Heart left ventricle (tissue), 16 donors: ENCODE measurements at places on chromosomes 13 and 19. TPM values are rescaled to one million over a fixed set of nuclear protein-coding genes. Genes with fewer than 3 reads are reported as not detected.
A peak's percentile ranks its signal among the peaks of the same experiment; 100 is the strongest.

Gene SWSAP1
- 1.7 TPM for total RNA-seq

Gene ANO8
- 8.3 TPM for total RNA-seq

Gene MTUS2
- total RNA-seq: 132 TPM

Gene RAB20
- 30.2 TPM for total RNA-seq

Gene PDE4C
- total RNA-seq: 1.2 TPM

Gene ARMC6
- 20.0 TPM for total RNA-seq

Gene TNNT1
- total RNA-seq: 36.0 TPM

Gene PALM
- total RNA-seq: 26.9 TPM

Gene PGLYRP2
- total RNA-seq: not detected

Gene STOML3
- total RNA-seq: not detected

Gene GZMM
- total RNA-seq: 0.40 TPM

Gene ZNF667
- total RNA-seq: 6.5 TPM

DNA sequence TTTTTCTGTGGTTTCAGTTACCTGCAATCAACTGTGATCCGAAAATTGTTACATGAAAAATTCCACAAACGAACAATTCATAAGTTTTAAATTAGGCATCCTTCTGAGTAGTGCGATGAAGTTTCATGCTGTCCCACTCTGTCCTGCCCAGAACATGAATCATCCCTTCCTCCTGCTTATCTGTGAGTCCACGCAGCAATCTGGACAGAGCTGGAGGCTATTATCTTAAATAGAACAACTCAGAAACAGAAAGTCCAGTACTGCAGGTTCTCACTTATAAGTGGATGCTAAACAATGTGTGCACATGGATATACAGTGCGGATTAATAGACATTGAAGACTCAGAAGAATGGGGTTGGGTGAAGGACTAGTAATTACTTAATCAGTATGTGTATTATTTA, 583.7 kb upstream of the SPRY2 start:
- H3K36me3 ChIP-seq: no peaks in the 10 kb centered on the region
- H3K4me3 ChIP-seq: no peak overlapping the region
- DNase-seq: peak; percentile 51
- no peaks in the 10 kb centered on the region for H3K4me1 ChIP-seq
- H3K27me3 ChIP-seq: no peaks in the 10 kb centered on the region

DNA sequence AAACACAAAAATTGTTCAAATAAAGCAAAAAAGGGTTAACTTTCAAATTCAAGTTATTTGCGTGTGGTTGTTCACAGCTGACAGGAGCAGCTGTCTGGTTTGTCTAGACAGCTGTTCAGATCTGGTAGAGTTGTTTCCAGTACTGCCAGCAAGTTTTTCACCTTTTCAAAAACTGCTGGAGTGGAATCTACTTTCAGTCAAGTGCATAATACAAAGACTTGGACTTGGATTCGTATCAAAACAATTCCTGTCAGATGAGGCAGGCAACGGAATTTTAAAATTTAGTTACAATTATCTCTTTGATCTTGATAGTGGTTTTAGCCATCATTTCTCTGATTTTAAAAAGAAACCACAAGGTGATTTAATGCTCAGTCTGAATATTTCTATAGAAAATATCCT, 51.7 kb upstream of the EEF1AKMT1 start:
- H3K4me3 ChIP-seq: no peak overlapping the region
- H3K27ac ChIP-seq: peak overlapping the region; percentile 45
- peaks cover 9% of the 10 kb centered on the region for H3K36me3 ChIP-seq
- no peaks in the 10 kb centered on the region for H3K27me3 ChIP-seq

GRCh38 chr13:93628136-93628797, 401.7 kb downstream of the GPC6 start:
- no peaks in the 10 kb centered on the region for H3K36me3 ChIP-seq
- H3K4me1 ChIP-seq: no peaks in the 10 kb centered on the region
- no peak overlapping the region for H3K27ac ChIP-seq
- DNase-seq: no peak
- no peaks in the 10 kb centered on the region for H3K27me3 ChIP-seq

GRCh38 chr13:30895773-30896172, 10.3 kb upstream of the MEDAG start:
- peak; percentile 64 for DNase-seq
- H3K27me3 ChIP-seq: no peaks in the 10 kb centered on the region
- H3K4me3 ChIP-seq: no peak overlapping the region
- H3K4me1 ChIP-seq: no peaks in the 10 kb centered on the region
- H3K36me3 ChIP-seq: no peaks in the 10 kb centered on the region

DNA sequence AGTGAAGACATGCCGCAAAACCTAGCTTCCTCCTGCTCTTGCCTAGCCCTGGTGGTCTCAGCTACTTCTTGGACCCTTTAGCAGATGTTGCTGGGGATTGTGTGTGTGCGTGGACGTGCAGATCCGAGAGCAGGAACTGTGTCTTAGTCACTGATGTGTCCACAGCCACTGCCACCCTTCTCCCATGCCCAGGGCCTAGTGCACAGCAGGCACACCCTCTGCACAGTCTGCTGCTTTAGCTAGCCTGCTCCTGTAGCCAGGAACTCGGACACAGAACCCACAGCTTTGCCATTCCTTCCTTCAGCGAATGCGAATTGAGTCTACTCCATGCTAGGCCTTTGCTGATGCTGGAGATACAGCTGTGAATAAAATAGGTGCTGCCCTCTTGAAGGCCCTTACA, 2.3 kb downstream of the CLPTM1 start:
- H3K4me1 ChIP-seq: peaks cover 16% of the 10 kb centered on the region
- no peak overlapping the region for H3K4me3 ChIP-seq
- H3K27me3 ChIP-seq: no peaks in the 10 kb centered on the region
- H3K27ac ChIP-seq: no peak overlapping the region

- no peaks in the 10 kb centered on the region for H3K36me3 ChIP-seq
- no peak overlapping the region for H3K27ac ChIP-seq
Observed at GRCh38 chr19:49427855-49428546, 2.8 kb downstream of the GFY start.

DNA sequence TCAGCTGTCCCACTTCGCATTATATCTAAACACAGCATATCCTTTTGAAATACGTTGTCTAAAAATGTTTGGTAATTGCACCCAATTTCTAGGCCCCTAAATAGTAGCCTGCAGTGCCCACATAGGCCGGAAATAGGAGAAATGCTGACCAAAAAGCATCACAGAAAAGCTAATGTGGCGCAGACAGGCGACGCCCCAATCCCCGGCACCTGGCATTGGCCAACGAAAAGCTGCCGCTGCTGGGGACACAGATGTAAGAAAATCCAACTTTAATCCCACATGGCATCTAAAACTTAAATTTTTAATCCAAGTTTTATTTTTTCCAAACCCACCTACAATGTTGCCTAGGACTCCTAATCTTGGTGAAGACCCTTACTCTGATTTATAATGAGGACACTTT, 4.0 kb downstream of the SAFB2 start:
- no peaks in the 10 kb centered on the region for H3K27me3 ChIP-seq
- H3K36me3 ChIP-seq: peaks cover 29% of the 10 kb centered on the region
- no peak for DNase-seq
- peak overlapping the region; percentile 46 for H3K27ac ChIP-seq
- peaks cover 35% of the 10 kb centered on the region for H3K4me1 ChIP-seq
- no peak overlapping the region for H3K4me3 ChIP-seq

GRCh38 chr13:73231471-73231870, 172.7 kb downstream of the KLF5 start:
- DNase-seq: no peak
- no peak overlapping the region for H3K27ac ChIP-seq
- no peaks in the 10 kb centered on the region for H3K4me1 ChIP-seq

DNA sequence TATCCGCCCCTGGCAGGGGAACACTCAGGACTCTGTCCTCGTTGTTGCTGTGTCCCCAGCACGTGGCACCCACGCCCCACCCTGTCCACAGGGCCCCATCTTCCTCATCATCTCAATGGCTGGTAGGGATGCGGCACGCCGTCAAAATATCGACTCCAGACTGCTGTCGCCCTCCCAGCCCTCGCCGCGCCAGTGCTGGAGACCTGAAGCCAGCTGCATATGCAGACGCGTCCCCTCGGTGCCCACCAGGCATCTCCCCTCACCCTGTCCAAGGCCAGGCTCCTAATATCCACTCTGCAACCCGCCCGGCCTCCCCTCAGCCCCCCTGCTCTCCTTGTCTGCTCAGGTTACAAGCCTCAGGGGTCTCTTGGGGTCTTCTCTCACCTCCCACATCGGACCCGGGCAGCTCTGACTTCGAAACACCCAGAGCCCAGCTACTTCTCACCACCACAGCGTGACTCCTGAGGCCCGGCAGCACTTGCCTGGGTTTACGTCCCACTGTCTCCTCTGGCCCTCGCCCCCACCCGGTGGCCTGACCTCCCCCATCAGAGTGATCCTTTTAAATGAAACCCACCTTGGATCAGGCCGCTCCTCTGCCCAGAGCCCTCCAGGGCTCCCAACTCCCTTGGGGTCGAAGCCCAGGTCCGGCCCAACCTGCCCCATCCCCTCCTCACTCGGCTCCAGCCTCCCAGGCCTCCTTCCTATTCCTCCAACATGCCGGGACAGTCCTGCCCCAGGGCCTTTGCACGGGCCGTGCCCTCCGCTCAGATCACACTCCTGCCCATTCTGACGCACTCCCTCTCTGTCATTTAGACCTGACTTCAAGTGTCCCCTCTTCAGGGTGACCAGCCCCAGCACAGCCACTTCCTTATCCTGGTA, 12.5 kb downstream of the PLIN4 start:
- peaks cover 76% of the 10 kb centered on the region for H3K36me3 ChIP-seq
- H3K27ac ChIP-seq: no peak overlapping the region
- no peak for DNase-seq

DNA sequence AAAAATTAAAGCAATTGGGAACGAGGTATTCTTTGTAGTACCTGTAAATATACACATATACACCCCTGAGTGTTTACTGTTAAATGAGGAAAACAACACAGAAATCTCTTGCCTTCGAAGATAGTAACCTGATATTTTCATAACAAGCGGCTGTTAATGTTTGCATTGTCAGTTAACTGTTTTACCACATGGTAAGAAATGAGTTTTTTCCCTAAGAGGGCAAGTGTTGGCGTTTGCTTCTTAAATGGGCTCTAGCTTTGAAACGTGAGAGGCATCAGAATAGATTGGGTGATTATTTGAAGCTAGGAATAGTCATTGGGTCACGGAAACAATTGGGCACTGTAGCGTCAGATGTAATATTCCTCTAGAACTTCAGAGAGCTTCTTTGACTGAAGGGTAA, 22.0 kb upstream of the UPF3A start:
- H3K27ac ChIP-seq: no peak overlapping the region
- peaks cover 5% of the 10 kb centered on the region for H3K4me1 ChIP-seq
- peaks cover 99% of the 10 kb centered on the region for H3K36me3 ChIP-seq

DNA sequence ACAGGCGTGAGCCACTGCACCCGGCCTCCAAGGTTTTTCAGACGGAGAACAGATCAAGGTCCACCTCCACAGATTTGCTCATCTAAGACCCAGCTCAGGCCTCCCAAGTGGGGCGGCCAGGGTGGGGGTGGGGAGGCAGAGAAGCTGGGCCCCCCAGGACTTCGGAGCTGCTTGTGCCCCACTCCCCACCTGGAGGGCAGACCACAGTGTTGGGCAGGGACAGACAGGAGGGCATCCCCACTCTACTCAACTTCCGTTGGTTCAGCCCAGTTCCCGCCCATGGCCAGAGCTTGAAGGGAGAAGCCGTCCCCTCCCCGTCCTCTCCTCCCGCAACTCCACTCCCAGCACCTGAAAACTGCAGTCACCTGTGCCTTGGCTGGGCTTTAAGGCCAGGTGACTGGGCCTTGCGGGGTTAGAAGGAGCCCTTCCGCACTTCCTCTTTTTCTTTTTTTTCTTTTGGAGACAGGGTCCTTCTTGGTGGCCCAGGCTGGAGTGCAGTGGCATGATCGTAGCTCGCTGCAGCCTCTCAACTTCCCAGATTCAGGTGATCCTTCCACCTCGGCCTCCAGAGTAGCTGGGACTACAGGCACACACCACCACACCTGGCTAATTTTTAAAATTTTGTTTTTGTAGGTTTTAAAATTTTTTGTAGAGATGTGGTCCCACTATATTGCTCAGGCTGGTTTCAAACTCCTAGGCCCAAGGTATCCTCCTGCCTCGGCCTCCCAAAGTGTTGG, 734 bp upstream of the LRRC8E start:
- DNase-seq: no peak
- no peaks in the 10 kb centered on the region for H3K36me3 ChIP-seq
- no peaks in the 10 kb centered on the region for H3K4me1 ChIP-seq
- H3K4me3 ChIP-seq: no peak overlapping the region
- H3K27me3 ChIP-seq: peaks cover 10% of the 10 kb centered on the region

- H3K4me1 ChIP-seq: peaks cover 3% of the 10 kb centered on the region
- peak; percentile 79 for DNase-seq
- H3K27me3 ChIP-seq: no peaks in the 10 kb centered on the region
- no peak overlapping the region for H3K4me3 ChIP-seq
- H3K36me3 ChIP-seq: no peaks in the 10 kb centered on the region
- H3K27ac ChIP-seq: no peak overlapping the region
Observed at GRCh38 chr19:53195265-53195903, 2.2 kb upstream of the ZNF665 start.

DNA sequence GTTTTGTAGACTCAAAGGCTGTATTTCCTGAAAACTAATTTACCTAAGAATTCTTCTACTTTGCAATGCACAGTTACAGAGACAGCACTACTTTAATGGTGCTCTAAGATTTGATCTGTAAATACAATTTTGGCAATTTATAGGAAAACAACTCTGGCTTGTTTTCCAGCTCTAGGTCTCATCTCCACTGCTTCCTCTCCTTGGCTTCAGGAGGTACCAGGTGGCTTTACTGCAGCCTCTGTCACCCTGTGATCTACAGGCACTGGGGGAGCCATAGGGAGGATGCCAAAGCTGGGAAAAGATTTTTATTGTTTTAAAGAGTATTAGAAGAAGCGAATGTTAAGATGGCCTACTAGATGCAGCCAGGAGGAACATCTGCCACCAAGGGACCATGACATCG, 1563.6 kb downstream of the OLFM4 start:
- no peaks in the 10 kb centered on the region for H3K36me3 ChIP-seq
- DNase-seq: no peak
- no peak overlapping the region for H3K27ac ChIP-seq
- H3K4me1 ChIP-seq: no peaks in the 10 kb centered on the region
- no peaks in the 10 kb centered on the region for H3K27me3 ChIP-seq
- no peak overlapping the region for H3K4me3 ChIP-seq

- H3K4me1 ChIP-seq: no peaks in the 10 kb centered on the region
- H3K4me3 ChIP-seq: peak overlapping the region; percentile 40
- no peaks in the 10 kb centered on the region for H3K36me3 ChIP-seq
- DNase-seq: no peak
- peaks cover 4% of the 10 kb centered on the region for H3K27me3 ChIP-seq
Observed at GRCh38 chr19:7888826-7889217, 512 bp downstream of the LRRC8E start.

DNA sequence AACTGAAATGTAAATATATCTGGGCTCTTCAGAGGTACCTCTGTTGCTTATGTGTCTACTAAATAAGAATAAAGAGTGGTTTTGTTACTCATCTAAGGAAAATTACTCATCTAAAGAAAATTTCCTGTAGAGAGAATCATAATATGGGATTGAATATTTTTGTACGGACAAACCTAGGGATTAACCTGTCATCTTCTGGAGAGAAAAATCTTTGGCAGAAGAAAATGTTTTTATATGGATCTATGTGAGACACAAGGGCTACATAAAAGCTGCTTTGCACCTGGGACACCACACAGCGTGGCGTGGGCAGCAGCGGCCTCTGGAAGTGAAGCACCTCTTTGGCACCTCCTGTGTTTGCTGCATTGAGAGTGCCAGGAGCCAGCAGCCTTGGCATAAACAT, 242.9 kb upstream of the DACH1 start:
- H3K27me3 ChIP-seq: no peaks in the 10 kb centered on the region
- H3K4me3 ChIP-seq: no peak overlapping the region
- DNase-seq: no peak
- no peaks in the 10 kb centered on the region for H3K36me3 ChIP-seq
